ENCODE measurements at places on chromosomes 6 and 20.

DNA sequence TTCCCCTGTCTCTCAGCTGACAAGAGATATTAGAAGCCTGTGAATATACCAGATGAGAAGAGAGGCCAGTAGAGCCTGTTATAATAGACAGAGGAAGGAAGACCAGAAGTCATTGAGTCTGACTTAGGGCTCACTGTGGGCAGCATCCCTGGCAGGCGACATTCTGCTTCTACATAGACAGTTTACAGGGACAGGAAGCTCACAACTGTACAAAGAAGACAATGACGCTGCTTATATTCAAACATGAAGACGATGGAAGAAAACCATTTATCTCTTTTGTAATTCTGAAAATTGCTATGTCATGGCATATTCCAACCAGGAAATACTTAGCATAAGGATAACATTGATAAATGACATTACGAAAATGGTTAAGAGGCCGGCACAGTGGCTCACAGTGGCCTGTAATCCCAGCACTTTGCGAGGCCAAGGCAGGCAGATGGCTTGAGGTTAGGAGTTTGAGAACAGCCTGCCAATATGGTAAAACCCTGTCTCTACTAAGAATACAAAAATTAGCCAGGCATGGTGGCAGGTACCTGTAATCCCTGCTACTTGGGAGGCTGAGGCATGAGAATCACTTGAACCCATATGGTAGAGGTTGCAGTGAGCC, 170.9 kb downstream of the UBE3D start:
- no peak for DNase-seq

DNA sequence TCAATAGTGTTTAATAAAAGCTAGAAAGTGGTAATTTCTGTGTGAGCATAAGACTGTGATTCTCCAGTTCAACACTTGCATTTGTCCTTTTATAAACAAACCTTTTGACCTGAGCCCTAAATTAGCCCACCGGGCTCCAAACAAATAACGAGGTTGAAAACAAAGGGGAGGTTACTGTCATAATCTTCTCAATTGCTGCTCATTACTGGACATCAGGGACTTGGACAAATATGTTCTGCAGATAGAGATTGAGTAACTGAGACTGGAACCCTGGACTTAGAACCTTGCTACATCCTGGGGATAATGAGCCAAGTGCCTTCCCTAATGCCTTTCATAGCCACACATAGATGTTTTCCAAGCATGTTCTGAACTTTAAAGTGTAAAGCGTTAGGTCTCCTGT, 84.2 kb upstream of the PCSK2 start:
- DNase-seq: no peak

DNA sequence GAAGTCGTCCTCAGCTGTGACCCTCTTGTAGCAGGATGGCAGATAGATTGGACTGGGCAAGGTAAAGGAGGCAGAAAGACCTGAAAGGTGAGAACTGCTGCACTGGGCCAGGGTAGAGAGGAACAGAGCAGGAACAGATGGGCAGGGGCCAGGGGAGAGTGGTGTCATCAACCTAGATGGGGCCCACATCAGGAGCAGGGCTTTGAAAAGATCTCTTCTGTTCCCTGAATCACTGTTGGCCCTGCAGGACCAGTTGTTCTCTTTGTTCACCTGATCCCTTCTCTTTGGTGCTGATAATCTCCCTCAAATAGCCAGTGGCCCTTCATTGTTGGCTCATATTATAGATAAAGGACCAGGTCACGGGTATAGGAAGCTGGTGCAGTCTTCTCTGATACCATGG, 59.9 kb downstream of the DTD1 start:
- no peak for DNase-seq

GRCh38 chr6:112040956-112041355, 12.9 kb upstream of the CCN6 start:
- DNase-seq: no peak

DNA sequence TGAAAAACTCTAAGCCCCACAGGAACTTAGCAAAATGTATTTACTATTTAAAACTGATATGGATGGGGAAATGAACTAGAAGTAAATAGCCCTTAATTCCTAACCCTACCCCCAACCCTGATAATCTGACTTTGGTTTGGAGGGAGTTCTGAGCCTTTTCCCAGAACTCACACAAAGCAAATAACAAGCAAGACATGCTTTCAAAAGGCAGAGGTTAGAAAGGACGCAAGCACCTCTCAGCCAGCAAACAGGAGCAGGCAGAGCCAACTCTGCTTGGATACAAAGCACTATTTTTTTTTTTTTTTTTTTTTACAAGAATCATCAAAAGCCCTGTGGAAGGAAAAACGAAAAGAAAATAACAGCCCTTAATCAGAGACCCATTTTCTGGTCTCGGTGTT, 58.7 kb downstream of the SLC22A23 start:
- no peak for DNase-seq

- no peak for DNase-seq
These were observed 613.1 kb downstream of the EPHA7 start for GRCh38 chr6:92806254-92806653.

Measured in HL-60 (cell line).